ENCODE measurements at places on chromosomes 11 and 22. TPM values are rescaled to one million over a fixed set of nuclear protein-coding genes. Genes with fewer than 3 reads are reported as not detected.
A peak's percentile ranks its signal among the peaks of the same experiment; 100 is the strongest.

NXPE2 gene
- not detected for total RNA-seq

DNA sequence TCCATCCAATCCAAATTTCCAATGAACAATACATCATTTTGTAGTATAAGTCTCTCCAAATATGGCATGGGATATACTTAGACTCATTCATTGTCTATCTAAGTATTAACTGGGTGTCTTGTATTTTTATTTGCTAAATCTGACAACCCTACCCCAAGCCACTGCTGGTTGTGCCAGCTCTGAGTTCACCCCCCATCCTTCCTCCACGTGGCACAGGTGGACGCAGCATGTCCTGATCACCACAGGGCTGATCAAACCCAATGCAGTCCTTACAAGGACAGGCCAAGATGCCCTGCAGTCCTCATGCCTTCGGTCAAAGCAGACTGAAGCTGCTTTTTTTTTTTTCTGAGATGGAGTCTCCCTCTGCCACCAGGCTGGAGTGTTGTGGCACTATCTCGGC, 62.8 kb downstream of the SYN3 start:
- DNase-seq, result no peak

DNA sequence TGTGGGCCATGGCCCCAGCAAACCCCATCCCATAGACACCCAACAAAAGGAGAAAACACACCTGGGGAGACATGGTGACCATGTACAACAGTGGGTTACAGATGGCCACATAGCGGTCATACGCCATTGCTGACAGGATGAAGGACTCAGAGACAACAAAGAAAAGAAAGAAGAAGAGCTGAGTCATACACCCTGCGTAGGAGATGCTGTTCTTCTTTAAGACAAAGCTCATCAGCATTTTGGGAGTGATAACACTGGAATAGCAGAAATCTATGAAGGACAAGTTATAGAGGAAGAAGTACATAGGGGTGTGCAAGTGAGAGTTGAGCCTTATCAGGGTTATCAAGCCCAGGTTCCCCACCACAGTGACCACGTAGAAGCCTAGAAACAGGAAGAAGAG, 4.9 kb downstream of the OR8B8 start:
- DNase-seq, result no peak

SOX10 gene
- total RNA-seq, result 199 TPM

GRCh38 chr11:44379141-44380008, 69.4 kb upstream of the ALX4 start:
- DNase-seq, result no peak

GRCh38 chr22:39819429-39819828, 74.1 kb downstream of the ENTHD1 start:
- no peak for DNase-seq

DNA sequence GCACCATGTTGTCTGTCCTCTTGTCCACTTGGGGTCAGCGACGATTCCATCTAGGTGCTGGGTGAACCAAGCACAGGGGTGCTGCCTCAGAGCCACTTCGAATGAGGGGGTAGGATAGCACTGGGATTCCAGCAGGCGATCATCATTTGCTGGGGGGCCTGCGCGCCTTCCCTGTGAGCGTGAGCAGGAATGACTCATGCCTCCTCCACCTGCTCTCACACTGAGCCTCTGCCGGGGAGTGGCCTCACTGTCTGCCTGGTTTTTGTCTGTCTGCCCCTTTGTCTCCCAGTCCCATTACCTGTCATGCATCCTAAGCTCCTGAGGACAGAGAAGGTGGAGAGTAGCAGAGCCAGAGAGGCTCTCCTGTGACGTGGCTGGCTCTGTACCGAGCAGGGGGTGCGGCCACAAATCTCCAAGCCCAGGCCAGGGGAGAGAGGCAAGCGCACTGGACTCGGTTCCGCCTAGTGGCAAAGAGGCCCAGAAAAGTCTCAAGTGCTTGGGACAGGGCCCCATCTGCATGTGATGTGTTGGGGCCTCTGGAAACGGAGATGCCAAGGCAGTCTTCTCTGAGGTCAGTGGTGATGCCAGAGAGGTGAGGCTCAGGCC, 30.8 kb downstream of the RSPH14 start:
- DNase-seq, result no peak

GRCh38 chr11:250740-251299, 14.0 kb downstream of the PSMD13 start:
- DNase-seq, result peak; percentile 72

SOX6 gene
- 84.9 TPM for total RNA-seq

- no peak for DNase-seq
Observed at GRCh38 chr11:107733518-107733917, 21.7 kb upstream of the SLN start.

RCOR2 gene
- 0.80 TPM for total RNA-seq

OR51D1 gene
- not detected for total RNA-seq

- no peak for DNase-seq
Observed at GRCh38 chr11:83542861-83543260, 256.7 kb upstream of the CCDC90B start.

- no peak for DNase-seq
Observed at GRCh38 chr22:30694640-30695350, at the start of gene OSBP2. Gene OSBP2, plus strand, starts transcription at chr22:30694874. Its CDS starts 36 bp downstream, at chr22:30694910.

GRCh38 chr11:130121445-130121978, 38.1 kb upstream of the ST14 start:
- DNase-seq, result peak; percentile 21

- DNase-seq, result no peak
Observed at GRCh38 chr11:126884594-126884993, 116.0 kb downstream of the KIRREL3 start.

DNA sequence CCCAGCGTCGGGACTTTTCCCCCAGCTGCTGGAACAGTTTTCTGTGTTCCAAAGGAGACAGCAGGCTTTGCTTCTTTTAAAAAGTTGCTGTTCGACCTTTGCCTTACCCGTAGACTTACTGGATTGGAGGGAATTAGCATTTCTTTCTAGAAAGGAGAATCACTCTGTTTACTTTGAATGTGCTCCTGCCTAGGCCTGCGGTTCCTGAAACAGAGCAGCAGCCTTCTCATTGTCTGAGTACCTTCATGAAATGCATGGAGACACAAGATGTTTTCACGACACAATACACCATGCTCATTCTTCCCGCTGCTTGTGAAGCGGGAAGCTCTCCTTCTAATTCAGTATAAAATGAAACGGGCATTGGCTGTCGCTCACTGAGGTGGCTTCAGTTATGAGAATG, 196.2 kb downstream of the TBC1D22A start:
- DNase-seq, result no peak

DNA sequence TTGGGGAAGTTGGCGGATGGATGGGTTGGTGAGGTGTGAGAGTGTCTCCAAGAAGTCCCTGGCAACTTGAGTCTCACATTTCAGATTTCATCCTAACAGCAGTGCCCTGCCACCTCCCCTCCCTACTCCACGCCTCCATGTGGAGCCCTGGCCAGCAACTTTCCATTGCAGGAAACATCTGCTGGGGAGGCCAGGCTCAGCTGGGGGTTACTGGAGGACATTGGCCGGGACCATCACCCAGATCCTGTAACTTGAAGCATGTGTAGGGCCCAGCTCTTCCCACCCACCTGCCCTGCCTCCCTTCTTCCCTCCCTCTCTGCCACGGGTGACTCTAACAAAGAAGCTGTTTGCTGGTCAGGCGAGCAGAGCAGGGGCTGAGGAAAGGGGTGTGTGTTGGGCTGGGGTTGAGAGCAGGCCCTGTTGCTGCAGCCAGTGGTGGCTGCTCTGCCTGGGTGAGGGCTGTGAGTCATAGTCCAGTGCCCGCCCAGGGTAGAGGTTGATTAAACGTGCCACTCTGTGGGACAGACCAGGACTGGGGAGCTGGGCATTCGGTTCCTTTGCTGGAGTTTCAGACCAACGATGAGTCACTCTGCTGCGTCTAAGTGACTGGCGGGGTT, 64.0 kb downstream of the SCN3B start:
- peak; percentile 52 for DNase-seq

- DNase-seq, result no peak
Observed at GRCh38 chr11:133553885-133554740, 21.8 kb upstream of the OPCML start.

DNA sequence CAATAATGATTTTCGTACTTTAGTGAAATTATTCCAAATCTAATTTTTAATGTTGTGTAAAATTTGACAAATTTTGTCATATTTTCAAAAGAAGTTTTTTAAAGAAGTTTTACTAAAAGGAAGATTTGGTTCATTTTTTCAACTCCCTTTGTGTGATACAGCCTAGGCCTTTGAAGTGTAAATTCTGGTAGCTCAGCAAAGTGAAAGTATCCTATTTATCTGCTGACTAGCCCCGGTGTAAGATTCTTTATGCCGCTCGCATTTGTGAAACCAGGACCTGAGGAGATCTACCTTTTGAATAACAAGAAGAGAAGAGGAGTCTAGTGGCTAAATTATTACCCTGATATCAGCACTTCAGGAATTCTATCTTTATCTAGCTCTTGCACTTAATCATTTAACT, 177.4 kb downstream of the JRKL start:
- DNase-seq, result peak; percentile 3

- no peak for DNase-seq
Observed at GRCh38 chr11:86292912-86293616, 9.0 kb upstream of the HIKESHI start.
